ENCODE measurements at places on chromosomes 7 and 10.

DNA sequence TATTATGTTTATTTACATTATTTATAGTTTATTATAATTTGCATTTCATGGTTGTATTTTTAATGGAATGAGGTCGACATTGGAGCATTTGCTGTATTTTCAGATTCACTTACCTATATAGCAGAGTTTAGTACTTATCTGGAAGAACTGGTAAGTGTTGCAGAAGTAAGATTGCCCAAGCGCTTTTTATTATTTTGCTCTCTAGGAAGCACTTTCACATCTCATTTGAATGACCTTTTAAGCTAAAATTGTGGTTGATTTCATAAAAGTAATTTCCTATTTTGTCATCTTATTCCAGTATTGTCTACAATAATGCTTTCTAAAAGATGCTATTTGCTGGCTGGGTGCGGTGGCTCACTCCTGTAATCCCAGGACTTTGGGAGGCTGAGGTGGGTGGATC, 28.6 kb downstream of the SEC61A2 start:
- no peak for DNase-seq

GRCh38 chr7:33794419-33794818, 110.9 kb upstream of the BMPER start:
- no peak for DNase-seq

DNA sequence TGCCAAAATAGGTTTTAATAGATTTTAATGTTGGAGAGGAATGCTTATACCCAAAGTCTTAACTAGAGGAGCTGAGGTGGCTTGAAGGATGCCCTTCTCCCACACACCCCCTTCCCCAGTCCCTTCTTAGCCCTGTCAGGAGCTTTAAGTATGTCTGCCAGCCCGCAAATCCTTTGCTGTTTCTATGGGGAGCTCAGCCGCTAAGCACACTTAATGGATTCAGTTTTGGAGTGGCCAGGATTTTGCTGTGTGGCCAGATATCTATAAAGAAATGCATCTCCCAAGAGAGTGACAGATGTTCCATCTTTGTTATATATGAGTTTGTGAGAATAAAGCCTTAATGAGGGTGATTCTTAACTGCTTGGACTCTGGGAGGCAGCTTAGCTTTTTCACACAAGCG, 152.9 kb upstream of the ZNF32 start:
- no peak for DNase-seq

GRCh38 chr10:35326466-35327235, 9.7 kb upstream of the CCNY start:
- no peak for DNase-seq

- no peak for DNase-seq
These were observed 77.1 kb upstream of the SCIN start for GRCh38 chr7:12493407-12493806.

DNA sequence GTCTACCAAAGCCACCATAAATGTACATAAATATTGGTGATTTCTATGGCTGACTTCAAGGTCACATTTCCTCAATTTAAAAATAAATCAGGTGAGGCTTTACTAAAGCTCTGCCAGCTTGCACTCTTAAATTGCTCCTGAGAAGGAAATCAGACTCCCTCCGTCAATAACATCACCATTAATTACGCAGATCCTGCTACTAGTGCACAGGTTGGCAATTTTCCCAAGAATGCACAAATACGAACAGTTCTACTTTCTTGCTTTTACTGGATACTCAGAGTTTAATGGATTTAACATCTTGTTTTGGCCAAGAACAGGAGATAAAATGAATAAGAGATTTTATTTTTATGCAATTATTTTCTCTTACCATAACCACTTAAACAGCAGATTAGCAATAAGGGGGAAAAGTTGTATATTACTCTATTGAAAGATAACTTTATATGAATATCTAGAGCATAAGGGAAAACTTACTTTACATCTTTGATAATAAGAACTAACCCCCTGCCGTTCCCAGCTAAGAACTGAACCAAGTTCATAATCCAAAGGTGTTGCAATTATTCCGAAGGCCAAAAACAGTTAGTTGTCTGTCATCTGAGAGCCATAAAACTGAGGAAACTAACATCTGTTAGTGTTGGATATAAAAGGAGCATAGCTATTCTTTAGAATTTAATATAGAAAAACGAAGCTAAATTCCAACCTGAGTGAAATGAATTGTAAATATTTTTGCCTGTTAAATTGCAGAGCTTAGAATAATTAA, 140.5 kb downstream of the TWIST1 start:
- DNase-seq: no peak

GRCh38 chr10:12279281-12279680, 70.1 kb upstream of the CAMK1D start:
- no peak for DNase-seq

GRCh38 chr7:129969881-129970446, 17.2 kb upstream of the UBE2H start:
- DNase-seq: no peak

DNA sequence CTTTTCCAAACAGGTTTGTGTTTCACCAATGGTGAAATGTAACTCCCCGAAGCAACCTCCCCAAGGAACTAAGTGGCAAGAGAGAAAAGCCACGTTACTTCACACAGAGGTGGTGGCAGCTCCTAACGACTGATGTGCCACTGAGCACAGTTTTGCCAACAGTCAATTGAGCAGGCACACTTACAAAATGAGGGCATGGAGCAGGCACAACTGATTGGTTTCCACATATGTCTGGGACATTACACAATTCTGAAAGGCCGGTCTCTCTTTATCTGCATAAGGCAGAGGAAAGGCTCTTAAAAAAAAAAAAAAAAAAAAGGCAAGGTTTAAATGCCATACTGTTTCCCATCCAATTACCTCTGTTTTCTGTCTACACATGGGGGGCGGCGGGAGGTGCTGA, 86.7 kb downstream of the GFRA1 start:
- no peak for DNase-seq

GRCh38 chr7:50723888-50724287, 58.8 kb downstream of the GRB10 start:
- no peak for DNase-seq

GRCh38 chr7:84113286-84113685, 81.3 kb downstream of the SEMA3A start:
- no peak for DNase-seq

- DNase-seq: no peak
These were observed 28.2 kb downstream of the NDUFB2 start for GRCh38 chr7:140724706-140725105.

DNA sequence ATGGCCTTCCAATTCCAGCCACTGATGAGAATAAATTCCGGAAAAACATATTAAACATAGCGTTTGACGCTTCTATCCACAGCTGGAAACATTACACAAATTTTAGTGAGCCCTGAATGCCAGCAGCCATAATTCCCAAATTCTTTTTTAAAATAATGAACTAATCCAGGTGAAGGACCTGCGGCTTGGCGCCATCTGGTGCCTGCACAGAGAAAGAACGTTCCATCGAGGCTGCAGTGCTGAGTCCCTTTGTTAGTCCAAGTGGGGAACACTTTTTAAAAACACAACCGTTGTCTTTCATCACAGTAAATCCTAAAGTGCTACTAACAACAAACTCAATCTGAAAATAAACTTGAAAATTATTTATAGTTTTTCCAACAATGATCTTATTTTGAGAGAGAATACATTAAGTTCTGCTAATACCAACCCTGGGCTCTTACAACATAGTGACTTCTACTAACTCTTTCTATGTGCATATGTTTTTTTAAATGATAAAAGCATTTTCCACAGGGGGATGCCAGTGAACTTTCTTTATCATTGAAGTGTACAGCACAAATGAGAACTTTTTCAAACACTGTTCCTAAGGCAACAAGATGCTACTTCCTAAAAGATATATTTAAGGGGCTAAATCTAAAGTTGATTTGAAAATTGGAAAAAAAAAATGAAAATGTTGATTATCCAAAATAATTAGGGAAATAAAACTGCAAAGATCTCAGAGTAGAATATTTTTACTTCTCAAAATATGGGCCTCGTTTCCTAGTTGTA, 166.9 kb upstream of the RNF32 start:
- DNase-seq: no peak

DNA sequence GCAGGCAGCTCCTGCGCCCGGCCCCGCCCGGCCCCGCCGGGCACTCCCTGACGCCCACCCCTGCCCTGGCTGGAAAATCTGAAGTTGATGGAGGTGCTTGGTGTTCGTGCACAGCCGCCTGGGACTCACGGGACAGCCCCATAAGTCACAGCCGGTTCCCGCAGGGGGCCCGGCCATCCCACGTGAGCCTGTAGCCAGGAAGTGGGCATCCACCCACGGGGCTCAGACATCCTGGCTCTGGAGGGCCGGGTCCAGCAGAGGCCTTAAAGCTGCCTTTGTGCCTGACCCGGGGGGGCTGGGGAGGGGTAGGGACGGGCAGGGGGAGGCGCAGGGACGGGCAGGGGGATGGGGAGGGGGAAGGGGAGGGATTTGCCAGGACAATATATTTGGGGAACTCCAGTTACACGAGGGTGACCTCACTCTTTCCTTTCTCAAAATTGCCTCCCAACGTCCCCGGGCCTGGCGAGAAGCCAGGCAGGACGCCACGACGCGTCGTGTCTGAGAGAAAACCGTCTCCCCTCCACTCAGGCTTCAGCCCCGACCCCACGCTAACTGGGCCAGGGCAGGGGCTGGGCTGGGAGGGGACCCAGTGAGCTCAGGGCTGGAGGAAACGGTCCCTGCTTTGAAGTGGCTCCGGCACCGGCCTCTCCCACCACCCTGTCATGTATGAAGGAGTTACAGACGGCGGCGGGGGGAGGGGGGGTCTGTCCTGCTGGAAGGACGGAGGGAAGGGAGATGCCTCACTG, 82.1 kb upstream of the PDGFA start:
- DNase-seq: peak; percentile 70

GRCh38 chr7:41029072-41029499, 673.8 kb downstream of the INHBA start:
- no peak for DNase-seq

DNA sequence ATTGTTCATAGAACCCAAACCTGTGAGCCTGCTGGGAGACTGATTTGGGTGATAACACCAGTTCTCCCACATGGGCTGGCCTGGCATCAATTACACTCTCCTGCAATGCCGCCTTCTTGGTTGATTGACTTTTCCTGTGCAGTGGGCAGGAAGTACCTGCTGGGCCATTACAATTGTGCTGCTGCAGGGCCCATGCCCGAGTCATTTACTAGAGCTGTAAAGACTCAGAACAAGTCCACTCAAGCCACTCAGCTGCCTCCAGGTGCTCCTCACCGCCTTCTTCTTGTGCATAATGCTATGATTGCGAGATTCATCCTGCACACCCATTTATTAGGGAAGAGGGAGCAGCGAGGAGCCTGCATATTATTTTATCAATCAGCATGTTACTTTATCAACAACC, 264.0 kb downstream of the TCERG1L start:
- no peak for DNase-seq

- no peak for DNase-seq
These were observed 41.2 kb downstream of the ADCYAP1R1 start for GRCh38 chr7:31093282-31093681.

GRCh38 chr10:86385806-86386205, 19.2 kb upstream of the GRID1 start:
- DNase-seq: no peak

GRCh38 chr10:114767986-114768821, 53.4 kb upstream of the FHIP2A start:
- no peak for DNase-seq

- no peak for DNase-seq
These were observed 134.2 kb downstream of the IQUB start for GRCh38 chr7:123400196-123400595.

Data from stimulated activated CD4-positive, alpha-beta T cell treated with anti-CD3 and anti-CD28 coated beads, TNF-alpha, amount 100 ng/mL, for 1 hour (primary cell).